ENCODE measurements at places on chromosomes 6 and 20. TPM values are rescaled to one million over a fixed set of nuclear protein-coding genes. Genes with fewer than 3 reads are reported as not detected.

Gene GJA1
- total RNA-seq = 574 TPM

Gene SLC22A23
- 21.1 TPM for total RNA-seq

Gene PI3
- not detected for total RNA-seq

Gene COL12A1
- 163 TPM for total RNA-seq

Gene FAM83C
- total RNA-seq = under 0.01 TPM

Gene ZNF341
- total RNA-seq = 1.1 TPM

Gene DNAH8
- total RNA-seq = under 0.01 TPM

Gene GNMT
- not detected for total RNA-seq

Gene GABRR2
- total RNA-seq = 0.56 TPM

Measured in regular cardiac myocyte (primary cell).